ENCODE measurements at places on chromosomes 2 and 18. TPM values are rescaled to one million over a fixed set of nuclear protein-coding genes. Genes with fewer than 3 reads are reported as not detected.

Gene TACR1
- 1.2 TPM for total RNA-seq

DNA sequence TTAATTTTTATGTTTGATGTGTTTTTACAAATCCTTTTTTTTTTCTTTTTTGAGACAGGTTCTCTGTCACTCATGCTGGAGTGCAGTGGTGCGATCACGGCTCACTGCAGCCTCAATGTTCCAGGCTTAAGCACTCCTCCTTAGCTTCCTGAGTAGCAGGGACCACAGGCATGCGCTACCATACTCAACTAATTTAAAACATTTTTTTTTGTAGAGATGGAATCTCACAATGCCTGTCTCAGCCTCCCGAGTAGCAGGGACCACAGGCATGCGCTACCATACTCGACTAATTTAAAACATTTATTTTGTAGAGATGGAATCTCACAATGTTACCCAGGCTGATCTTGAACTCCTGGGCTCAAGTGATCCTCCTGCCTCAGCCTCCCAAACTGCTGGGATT, 3.2 kb downstream of the NOTO start:
- no peak for DNase-seq

DNA sequence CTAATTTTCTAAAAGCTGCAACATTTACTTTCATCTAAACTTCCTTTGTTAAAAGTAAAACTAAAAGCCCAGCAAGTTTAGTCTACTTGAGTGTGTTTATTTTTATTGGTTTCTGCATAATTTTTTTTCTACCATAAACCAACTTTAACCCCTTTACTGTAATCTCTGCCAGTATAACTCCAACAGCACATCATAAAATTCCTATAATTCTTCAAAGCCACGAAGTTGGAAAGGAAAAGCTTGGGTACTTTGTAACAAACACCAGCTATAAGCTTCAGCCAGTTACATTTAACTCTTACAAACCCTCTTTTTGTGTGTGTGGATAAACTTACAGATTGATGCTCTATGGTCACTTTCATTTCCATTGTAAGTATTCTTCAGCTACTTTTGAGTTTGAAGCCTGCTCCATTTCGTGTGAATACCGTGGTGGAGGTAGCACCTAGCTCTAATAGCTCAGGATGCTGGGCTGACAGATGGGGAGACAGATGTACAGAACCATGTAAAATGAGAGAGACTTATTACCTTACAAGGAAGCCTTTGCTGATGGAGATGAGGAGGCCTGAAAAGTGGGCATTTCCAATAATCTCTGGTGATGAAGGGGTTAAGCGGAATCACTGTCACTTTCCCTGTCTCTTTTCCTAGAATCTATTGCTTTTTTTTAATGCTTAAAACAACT, 42.5 kb downstream of the ZEB2 start:
- no peak for DNase-seq

DNA sequence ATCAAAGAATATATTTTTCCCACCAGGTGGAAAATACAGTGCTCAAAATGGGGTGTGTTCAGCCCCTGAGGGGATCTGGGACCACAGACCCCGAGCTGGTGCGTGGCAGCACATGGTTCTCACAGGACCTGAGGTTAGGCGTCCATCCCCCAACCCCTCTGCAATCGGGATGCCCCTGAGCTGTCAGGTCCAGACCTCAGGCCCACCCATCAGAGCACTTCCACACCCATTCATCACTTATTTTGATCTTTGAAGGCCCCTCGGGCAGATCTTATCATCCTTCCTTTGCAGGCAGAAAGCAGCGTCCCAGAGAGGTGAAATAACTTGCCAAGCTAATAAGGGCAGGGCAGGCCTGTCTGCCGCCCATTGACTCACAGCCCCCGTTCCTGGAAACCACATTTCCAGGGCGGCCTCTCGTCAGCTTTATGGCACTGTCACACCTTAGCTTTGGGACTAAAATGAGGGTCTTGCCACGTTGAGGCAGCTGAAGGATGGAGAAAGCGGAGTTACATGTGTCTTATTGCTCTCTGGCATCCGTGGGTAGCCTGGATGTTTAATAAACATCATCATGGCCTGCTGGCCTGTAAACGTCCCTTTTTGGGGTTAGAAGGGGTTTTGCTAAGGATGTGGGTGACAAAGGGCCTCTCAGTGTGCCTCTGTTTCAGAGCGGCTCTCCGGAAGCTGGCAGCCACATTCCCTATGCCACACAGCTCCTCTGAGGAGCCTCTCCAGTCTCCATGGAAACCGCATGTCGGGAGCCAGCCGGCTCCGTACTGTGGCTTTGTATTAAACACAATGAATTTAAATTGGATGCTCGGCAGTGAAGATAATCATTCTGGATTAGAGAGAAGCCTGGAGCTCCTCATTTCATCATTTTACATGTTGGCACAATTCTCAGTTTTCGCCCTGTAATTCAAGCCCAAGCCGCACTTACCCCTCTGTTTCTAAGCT, 58.3 kb upstream of the MAPRE3 start:
- no peak for DNase-seq

Measured in mucosa of descending colon (tissue), 3 donors.